Stimulated activated CD8-positive, alpha-beta memory T cell treated with anti-CD3 and anti-CD28 coated beads, Interleukin-15, amount 100 ng/mL, for 1 hour (primary cell): ENCODE measurements at places on chromosomes 3 and 15.
A peak's percentile ranks its signal among the peaks of the same experiment; 100 is the strongest.

DNA sequence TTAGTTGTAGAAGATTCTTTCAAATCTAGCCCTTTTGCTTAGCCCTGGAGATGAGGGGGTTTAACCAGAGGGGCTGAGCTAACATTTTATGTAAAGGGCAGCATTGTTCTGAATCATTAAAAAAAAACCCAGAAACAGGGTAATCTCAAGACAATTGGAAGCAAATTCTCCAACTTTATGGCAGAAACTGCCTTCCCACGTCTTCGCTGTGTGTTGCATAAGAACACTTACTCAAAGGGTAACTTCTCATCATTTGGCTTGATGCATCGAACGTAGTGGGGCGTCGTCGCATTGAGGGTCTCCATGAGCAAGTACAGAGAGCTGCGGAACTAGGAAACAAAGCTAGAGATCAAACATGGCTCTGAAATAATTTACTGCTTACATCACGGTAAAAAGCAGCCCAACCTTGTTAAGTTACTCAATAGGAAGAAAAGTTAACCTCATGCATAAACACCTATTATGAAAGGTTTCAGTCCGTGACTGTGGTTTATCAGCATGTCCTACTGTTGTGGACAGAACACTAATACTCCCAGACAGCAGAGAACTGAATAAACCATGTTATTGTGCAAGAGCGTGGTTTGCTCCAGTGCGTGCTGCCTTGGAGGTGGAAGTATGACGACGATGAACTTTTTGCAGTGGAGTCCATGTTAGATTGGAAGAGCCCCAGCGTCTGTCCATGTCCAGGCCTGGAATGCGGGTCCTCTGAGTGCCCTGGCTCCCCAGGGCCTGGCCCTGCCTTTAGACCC is 48.7 kb downstream of the MYO5C start:
- DNase-seq: no peak

DNA sequence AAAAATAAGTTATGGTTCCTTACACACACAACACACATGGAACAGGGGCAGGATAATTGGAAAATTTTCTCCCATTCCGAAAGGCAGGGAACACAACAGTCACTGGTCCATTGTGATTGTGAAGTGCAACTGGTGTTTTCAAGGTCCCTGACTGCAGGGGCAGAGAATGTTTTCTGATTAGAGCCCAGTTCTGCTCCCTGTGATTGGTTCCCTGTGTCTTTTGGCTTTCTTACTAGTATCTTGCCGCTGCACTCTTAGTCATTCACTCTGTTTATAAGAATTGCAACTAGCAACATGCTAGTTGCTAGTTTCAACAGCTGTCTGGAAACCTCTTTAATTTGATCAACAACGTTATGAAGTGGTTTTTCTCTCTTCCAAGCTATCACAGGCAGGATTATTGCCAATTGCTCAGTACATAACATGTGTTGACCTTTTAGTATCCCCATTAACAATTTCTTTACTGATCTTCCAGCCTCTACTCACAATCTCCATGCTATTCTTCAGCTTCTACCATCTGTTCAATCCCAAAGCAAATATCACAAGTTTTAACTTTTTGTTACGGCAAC is 177.5 kb downstream of the EPHA6 start:
- no peak for DNase-seq

GRCh38 chr15:44066211-44066827 is 128.8 kb downstream of the FRMD5 start:
- DNase-seq: peak; percentile 14

GRCh38 chr3:53230041-53230621 is 25.7 kb downstream of the TKT start:
- no peak for DNase-seq

DNA sequence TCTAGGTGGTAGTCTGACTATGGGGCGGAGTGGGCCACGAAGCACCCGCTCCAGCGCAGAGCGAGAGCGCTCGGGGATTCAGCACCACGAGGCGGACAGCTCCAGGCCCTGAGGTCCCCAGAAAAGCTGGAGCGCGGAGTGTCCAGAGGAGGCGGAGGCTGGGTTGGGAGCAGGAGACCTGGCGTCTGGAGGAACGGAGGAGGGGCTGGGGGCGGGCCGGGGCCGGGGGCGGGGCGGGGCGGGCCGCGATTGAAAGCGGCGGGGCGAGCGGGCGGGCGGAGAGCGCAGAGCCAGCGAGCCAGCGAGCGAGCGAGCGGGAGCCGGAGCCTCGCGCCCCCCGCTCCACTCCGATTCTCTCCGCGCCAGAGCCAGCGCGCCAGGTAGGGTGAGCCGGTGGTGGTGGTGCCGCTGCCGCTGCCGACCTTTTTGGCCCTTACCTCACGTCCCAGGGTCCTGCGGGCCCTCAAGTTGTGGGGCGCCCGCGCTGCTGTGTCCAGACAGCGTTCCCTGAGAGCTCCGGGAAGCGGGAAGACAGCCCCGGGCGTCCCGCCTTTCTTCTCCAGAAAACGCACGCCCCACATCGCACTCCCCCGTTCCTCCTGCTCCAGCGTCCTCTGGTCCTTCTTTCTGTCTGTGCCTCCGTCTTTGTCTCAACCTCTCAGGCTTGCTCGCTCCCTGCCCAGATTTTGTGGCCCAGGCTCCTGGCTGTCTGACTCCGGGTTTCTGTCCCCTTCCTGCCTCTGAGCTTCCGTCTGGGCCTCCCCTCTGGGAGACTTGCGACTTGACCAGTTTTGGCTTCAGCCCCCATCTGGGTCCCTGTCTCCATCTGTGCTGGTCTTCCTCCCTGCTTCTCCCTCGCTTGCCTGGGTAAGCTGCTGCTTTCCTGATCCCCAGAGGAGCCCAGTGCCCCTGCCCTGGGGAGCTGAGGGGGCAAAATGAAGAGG is at the start of gene GRM2:
TSS of gene GRM2 (plus strand) at position 281 of the 944 bp plus-strand sequence. CDS start 1,916 bp downstream, outside the sequence.
- DNase-seq: no peak

DNA sequence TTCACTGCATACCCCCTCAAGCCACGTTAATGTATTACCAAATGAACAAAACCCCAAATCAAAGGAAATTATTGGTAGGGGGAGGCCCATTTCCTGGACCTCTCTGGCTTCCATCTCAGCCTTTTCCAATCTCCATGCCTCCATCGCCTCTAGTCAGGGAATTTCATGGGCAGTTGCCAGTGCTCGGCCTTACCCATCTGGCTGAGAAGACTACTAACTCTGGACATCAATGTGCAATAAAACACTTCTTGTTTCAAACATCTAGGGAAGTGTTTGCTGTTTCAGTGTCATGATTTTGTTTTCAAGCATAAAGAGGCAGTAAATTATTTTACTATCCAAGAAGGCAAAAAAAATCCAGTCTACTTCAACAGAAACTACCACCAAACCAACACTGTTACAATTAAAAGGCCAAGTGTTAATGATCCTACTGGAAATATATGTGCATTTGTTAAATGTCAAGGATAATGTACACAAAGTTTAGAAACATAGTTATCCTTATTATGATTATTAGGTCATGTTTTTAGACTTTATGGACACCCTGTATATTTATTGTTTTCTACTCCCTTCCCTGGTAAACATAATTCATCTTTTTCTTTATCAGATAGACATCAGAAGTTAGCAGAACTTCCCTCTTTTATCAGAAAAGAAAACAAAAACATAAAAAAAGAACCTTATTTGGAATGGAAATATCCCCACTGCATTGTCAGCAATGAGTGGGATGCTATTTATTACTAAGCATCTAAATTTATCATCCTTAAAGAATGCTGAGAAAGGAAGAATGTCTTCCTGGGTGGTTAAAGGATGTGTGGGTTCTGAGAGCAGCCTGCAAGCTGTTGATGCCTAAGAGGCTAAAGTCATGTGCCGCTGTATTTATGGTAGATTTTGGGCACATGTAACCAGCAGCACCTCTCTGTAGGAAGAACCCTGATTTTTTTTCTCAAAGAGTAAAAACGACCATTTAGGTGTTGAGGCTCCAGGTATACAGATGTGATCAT is 15.2 kb downstream of the LDHAL6B start:
- no peak for DNase-seq

DNA sequence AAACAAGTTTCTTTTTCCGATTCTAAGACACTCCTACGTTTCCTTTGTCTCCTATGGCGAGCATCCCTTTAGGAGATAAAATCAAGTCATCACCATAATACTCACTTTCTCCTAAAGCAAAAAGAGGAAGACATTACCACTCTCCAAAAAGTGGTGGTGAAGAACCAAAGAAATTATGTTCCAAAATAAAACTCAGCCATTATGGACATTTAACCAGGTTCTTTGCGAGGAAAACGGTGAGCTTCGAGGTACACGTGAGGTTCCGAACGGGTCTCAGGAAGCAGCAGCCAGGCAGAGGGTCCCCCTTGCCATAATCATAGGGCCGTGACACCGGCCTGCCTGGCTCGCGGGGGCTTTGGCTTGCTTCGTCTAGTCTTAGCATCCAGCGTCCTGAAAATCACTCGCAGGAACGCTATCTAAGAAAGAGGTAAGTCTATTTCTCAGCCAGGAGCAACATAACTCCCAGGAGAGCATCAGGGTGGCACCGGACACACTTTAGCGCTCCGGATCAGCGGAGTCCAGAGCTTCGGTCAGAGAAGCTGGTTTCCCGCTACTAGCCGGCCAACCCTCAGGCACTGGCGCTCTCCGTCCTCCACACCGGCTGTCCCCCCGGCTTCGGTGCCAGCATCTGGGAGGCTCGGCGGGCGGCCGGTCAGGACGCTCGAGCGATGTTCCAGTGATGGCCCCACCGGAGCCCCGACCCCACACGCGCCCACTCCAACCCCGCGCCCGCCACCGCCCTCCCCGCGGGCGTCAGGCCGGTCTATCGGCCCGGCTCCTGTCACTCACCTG is 581 bp downstream of the IP6K1 start:
- no peak for DNase-seq

GRCh38 chr3:14467814-14468620 is 65.6 kb downstream of the SLC6A6 start:
- peak; percentile 9 for DNase-seq

- DNase-seq: no peak
These were observed 9.8 kb upstream of the TXNRD3 start for GRCh38 chr3:126664591-126665214.

- DNase-seq: no peak
These were observed 291.0 kb downstream of the CLSTN2 start for GRCh38 chr3:140225996-140226395.

DNA sequence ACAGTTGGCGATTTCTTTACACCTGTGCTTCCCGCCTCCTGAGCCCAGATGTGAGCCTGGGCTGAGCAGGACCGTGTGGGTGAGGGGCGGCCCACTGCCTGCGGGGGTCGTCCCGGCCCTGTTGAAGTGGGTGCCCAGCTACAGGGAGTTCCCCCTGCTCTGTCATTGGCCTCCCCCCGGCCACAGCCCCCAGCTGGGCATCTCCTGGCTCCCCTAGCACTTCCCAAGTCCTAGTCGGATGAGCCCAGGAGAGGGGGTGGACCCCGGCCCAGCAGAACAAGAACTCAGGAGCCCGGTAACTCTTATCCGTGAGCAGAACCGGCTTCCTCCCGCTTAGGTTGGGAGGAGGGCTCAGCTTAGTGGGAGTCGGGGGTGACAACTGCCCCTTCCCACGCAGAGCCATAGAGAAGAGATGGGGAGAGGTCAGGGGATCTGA is 757 bp downstream of the PAQR5 start:
- DNase-seq: no peak
